Right forelimb (tissue), 1 donor: ENCODE measurements at places on chromosomes 11 and 22.

DNA sequence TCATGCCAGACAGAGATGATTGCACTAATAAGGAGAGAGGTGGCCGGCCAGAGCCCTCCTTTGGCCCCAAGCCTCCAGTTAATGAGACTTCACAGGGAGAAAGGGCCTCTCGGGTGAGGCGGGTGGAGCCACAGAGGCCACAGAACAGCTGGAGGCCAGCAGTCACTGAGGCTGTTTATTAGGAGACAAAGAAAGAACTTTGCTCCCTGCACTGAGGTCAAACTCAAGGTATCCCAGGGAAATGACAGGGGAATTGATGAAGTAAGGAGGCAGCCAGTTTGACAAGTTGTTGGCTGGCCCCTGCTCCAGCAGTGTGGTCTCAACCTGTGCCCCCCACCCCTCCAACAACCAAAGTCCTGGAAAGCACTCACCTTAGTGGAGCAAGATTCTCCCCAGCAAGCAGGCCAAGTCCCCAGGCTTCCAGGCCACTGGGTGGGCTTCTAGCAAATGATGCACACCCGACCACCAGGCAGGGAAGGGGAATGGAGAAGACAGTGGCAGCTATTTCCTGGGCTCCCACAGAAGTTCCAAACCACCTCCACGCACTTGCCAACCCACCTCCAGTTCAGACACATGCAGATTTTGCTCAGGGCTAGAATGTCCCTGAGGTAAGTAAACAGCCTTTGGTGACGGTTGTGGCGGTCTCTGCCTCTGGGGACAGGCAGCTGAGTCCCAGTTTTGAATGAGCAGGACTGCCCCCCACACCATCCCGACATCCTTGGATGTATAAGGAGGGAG, 53.2 kb downstream of the RPUSD4 start:
- no peak for DNase-seq

DNA sequence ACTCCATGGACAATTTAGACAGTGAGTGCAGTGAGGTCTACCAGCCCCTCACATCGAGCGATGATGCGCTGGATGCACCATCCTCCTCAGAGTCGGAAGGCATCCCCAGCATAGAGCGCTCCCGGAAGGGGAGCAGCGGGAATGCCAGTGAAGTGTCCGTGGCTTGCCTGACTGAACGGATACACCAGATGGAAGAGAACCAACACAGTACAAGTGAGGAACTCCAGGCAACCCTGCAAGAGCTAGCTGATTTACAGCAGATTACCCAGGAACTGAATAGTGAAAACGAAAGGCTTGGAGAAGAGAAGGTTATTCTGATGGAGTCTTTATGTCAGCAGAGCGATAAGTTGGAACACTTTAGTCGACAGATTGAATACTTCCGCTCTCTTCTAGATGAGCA, 51.4 kb downstream of the SPECC1L start:
- no peak for DNase-seq

GRCh38 chr22:50641696-50642607, 14.0 kb upstream of the ARSA start:
- DNase-seq: no peak

GRCh38 chr22:19062943-19063308, 59.3 kb downstream of the DGCR2 start:
- DNase-seq: no peak

DNA sequence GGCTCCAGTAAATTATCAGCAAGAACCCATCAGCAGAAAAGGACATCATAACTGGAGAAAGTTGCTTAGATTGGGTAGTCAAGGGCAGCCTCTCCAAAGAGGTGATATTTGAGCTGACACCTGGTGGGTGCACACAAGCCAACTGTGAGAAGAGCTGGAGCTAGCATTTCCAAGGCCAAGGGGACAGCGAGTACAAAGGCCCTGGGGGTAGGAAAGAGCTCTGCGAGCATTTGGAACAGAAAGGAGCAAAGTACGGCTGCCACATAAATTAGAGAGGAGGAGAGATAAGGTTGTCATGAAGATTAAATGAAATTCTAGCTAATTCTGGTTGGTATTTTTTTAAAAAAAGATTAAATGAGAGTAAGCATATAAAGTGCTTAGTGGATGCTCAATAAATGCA, 21.7 kb upstream of the SMCO4 start:
- no peak for DNase-seq

DNA sequence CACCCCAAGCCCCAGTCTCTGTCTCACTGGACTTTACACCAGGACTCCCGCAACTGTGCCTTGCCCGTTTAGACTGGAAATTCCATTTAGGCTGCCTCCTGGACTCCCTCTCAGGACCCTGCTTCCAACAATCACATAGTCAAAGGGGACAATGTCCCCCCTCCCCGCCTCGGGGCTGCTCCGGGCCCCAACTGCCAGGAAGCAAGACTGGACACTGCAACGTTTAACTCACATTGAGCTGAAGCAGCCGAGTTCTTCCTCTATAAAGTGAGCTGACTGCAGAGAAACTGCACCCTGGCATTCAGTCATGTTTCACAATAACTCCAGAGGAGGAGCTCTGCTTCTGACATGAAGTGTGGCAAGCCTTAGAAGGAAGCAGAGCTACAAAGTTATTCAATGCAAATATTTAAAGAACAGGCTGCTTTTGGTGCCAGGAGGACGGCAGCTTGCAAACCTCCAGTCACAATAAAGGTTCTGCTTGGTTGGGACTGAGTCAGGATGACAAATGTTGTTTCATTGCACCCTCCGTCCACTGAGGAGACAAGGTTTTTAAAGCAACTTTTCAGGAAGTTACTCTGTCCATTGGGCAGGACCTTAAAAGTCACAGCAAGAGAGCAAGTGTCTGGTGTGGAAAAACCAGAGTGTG, 19.9 kb downstream of the PACSIN2 start:
- DNase-seq: peak; percentile 60

DNA sequence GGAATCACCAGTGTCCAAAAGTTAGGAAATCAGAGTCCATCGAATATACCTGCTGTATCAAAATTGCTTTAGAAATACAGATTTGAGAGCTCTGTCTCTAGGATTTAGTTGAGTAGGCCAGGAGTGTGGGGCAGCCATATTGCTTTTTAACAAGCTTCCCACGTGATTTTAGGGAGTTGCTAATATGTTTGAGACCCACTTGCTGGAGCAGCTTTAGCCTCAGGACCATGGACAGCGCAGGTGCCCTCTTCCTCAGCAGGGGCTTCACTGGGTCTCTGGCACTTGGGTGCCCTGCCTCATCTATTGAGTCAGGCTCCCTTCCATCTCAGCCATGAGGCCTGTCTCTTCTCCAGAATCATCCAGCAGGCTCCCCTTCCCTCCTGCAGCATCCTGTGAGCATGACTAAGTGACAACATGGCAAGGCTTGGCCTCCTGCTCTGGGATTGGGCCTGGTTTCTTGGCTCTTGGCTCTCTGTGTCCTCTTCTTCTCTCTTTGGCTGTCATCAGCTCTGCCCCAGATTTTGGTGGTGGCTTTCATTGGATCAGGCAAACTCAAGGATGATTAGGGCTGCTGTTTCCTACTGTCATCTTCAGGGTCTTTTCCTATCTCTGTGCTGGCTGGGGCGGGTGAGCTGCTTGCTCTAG, 70.0 kb downstream of the SGSM1 start:
- DNase-seq: peak; percentile 54

DNA sequence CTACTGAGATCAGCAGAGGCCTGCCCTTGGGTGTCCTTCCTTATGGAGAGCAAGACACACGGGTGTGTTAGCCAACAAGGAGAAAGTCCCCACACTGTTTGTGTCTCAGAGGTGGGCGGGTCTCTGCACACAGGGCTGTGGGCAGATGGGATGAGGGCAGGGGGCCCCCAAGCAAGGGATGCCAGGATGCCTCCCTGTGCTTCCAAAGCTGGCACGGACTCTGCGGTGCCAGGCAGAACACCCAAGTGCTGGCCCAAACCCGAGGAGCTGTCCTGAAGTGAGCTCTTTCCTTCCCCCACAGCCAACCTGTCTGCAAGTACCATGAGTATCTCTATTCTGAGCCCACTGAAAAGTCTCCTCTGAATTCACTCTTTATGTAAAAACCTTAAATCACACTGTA, 273.3 kb downstream of the CTTN start:
- no peak for DNase-seq

GRCh38 chr11:14668731-14669301, 25.2 kb downstream of the PDE3B start:
- no peak for DNase-seq

GRCh38 chr11:123145661-123146060, 49.4 kb downstream of the CLMP start:
- no peak for DNase-seq

- DNase-seq: no peak
These were observed 885 bp downstream of the TRMU start for GRCh38 chr22:46336119-46337078.

DNA sequence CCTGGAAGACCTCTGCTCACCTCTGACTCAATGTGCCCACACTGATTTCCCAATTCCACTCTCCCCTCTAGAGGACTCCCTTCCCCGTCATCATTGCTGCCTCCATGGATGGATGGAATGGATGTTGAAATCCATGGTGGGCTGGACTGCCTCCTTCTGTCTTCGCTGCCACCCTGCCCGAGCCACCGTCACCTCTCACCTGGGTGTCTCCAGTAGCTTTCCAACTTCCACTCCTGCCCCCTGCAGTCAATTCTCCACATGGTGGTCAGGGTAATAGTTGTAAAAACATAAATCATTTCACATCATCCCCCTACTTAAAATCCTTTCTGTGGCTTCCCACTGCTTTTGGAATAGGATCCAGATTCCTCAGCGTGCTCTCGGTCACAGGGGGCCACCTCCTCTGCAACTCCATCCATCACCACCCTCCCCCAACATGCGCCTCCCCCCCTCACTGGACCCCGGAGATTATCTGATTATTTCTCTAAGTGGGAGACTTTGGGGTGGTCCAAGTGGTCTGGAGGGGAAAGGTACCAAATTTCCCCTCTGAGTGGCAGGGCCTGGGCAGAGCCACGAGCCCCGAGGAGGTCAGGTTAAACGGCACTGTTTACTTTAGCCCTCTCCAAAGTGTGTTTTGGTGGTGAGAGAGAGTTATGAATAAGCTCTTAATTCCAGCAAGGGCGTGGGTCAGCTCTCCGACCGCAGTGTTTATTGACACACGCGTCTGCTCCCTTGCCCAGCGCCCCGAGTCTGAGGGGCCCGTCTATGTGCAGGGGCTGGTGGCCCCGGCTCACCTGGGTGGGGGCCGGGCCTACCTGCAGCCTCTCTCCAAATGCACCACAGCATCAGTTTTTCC, 313.7 kb downstream of the MN1 start:
- DNase-seq: no peak

GRCh38 chr11:59957094-59957493, 6.7 kb upstream of the OOSP4A start:
- no peak for DNase-seq

- peak; percentile 39 for DNase-seq
These were observed 76.7 kb upstream of the KCNQ1OT1 start for GRCh38 chr11:2776351-2777061.

- no peak for DNase-seq
These were observed 3.7 kb downstream of the TRPM5 start for GRCh38 chr11:2440646-2441045.

- DNase-seq: no peak
These were observed 104.4 kb upstream of the PLET1 start for GRCh38 chr11:112364962-112365481.

DNA sequence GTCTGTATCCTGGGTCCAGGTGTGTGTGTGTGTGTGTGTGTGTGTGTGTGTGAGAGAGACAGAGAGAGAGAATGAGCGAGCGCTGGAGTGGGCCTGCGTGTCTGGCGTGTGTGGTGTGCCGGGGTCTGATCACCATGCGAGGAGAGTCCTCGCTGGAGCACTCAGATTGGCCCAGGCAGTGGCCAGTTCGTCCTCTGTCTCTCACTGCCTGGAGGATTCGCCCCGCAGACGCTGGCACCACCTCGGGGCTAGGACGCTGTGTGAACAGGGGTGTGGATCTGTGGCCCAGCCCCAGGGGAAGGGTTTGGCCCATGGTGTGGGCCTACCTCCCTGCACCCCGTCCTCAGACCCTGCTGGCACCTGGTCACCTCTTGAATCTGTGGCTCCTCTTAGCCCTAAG, 11.6 kb upstream of the CACNA1I start:
- no peak for DNase-seq

GRCh38 chr11:75389925-75390324, 9.4 kb upstream of the RPS3 start:
- no peak for DNase-seq

- no peak for DNase-seq
These were observed 1012.1 kb downstream of the OPCML start for GRCh38 chr11:132520199-132520598.

DNA sequence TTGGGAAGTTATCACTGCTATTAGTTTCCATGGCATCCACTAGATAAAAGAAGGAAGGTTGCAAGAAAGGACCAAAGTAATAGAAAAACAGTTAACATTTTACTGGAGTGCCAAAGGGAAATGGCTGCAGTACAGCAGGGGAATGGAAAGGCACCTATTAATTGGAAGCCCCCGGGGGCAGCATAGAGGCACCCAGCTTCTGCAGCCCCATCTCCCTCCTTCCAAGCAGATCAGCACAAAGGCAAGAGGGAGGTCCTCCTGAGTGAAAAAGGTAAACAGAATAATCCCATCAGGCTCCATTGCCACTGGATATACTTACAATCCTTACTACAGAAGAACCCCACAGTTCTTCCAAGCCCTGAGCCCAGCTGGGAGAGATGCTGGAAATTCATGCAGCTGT, 887.1 kb downstream of the DLG2 start:
- DNase-seq: no peak

DNA sequence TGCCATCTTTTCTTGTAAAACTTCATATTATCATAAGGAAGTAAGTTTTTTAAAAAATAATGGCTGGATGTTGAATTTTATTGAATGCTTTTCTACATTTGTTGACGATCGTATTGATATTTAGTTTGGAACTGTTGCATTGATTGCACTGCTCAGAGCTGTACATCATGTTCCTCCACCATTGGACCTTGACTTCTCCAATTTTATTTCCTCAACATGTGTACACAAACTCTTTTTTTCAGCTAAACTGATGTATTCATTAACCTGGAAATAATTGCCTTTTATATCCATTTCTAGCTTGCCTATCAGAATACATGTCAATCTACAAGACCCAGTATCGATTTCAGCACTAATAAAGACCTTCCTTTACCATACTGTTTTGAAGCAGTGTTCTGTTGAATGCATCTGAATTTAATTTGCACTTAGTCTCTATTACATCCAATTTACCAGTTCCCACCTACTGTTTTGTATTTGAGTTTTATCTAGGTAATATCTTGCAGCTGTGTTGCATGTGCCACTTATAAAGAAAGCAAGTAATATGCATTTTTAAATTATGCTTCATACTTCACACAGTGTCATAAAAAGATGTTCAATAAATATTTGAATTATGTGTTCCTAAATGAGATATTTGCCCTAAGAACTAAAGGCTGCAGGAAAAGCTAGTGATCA, 5.5 kb downstream of the CEP57 start:
- DNase-seq: no peak

GRCh38 chr22:27382947-27383346, 418.6 kb downstream of the MN1 start:
- no peak for DNase-seq

DNA sequence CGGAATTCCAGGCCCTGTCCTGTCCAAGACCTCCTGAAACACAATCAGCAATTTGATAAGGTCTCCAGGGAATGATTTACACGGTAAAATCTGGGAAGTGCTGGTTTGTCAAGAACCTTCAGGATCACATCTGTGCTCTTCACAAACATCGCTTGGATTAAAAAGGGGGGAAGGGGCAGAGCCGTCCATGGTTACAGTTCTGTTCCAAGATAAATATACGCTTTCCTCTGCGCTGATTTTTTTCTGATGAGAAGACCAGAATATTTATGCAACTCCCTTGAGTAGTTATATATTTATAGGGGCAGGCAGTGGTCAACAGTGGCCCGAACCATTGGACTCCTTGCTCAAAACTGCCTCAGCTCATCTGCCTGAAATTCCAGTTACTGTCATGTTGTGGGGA, 9.2 kb upstream of the APOL5 start:
- DNase-seq: no peak
